ENCODE measurements at places on chromosomes 13 and 19.

GRCh38 chr13:75647126-75647784 lies 11.1 kb downstream of the LMO7 start:
- DNase-seq, result no peak

DNA sequence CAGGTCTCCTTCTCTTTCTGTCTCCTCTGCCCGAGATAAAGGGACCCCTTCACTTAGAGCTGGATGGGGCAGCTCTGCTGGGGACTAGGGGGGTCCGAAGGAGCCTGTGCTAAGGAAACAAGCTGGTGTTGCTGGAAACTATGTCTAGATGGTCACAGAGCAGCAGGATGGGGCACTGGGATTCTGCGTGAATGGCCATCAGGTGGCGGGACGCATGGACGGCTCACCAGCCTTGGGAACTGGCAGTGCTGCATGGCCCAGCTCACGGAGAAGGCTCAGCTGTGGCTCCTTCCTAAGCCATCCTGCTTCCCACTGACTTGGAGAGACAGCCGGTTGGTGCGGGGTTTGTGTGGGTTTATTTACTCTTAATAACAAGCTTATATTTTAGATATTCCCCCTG lies 411.8 kb downstream of the ZNF536 start:
- peak; percentile 2 for DNase-seq

- peak; percentile 35 for DNase-seq
Measured at GRCh38 chr19:54470991-54471782, 1.9 kb downstream of the CDC42EP5 start.

DNA sequence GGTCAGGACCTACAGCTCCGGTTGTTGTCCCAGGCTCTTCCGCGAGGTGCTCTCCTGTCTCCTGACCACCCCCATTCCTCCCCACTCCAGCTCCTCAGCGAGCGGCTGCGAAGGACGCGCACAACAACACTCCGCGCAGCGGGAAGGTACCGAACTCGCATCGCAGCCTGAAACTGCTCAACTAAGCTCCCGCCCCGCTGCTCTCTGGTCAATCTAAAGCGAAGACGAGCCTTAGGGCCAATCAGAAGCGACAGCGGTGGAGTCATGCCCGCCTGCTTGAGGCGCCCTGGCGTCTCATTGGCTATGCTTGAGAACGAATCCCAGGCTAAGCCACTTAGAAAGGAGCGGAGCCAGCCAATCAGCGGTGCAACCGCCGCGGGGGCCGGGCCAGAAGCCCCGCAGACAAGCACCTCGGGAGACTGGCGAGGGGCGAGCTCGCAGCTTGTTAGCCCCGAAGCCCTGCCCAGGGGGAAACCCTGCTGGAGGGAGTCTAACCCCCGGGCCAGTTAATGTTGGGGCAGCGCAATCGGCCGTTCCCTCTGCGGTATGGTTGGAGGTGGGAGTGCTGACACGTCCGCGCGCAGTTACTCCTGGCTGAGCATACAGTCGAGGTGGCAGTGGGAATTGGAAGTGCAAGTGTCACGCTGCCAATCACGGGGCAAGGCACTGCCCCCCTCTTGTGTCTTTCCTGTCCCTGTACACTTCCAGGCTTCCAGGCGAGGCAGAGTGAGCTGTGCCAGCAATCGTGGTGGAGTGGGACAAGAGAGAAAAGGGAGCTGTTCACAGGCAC lies 1.9 kb upstream of the ZBTB32 start:
- DNase-seq, result peak; percentile 96

DNA sequence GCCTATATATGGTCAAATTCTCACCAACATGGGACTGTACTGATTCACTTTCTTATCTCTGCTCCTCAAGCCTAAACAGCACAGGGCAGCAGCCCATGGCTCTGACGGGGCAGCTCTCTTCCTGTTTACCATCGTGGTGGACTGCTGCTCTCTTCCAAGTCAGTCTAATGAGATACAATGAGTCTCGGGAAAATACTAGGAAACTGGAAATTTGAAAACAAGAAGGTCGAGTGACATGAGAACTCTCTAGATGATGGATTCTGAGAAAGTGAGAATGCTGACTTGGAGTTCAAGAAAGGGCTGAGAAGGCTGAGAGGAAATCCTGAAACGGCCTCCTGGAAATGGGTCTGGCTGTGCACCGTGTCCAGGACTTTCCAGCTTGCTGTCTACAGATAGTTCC lies 122.8 kb upstream of the ARGLU1 start:
- DNase-seq, result no peak

DNA sequence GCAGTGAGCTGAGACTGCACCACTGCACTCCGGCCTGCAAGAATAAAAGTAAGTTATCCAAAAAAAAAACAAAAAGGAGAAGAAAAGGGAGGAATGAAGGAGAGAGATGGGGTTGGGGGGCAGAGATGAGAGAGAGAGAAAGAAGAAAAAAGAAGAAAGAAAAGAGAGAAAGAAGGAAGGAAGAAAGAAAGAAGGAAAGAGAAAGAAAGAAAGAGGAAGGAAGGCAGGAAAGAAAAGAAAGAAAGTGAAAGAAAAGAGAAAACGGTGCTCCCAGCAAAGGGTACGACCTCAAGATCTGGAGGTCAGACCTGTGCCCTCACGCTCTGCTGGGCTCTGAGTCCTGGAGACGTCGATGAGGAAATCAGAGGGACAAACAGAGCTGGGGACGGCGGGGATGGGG lies 3.7 kb downstream of the A1BG start:
- DNase-seq, result no peak

DNA sequence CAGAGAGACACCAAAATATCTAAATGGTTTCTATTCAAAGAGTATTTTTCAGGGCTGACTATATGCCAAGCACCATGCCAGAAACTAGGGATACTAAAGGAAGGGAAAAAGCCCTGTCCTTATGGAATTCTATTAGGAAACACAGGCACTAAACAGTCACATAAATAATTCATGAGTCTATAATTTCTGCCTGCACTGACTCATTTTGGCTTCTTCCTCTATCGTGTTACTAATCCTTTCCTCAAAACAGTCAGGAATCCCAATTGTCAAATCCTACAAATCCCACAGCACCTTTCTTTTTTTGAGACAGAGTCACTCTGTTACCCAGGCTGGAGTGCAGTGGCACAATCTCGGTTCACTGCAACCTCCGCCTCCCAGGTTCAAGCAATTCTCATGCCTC lies 29.2 kb downstream of the XPO4 start:
- peak; percentile 48 for DNase-seq

GRCh38 chr19:3450796-3451411 lies 29.4 kb downstream of the SMIM24 start:
- DNase-seq, result peak; percentile 89

DNA sequence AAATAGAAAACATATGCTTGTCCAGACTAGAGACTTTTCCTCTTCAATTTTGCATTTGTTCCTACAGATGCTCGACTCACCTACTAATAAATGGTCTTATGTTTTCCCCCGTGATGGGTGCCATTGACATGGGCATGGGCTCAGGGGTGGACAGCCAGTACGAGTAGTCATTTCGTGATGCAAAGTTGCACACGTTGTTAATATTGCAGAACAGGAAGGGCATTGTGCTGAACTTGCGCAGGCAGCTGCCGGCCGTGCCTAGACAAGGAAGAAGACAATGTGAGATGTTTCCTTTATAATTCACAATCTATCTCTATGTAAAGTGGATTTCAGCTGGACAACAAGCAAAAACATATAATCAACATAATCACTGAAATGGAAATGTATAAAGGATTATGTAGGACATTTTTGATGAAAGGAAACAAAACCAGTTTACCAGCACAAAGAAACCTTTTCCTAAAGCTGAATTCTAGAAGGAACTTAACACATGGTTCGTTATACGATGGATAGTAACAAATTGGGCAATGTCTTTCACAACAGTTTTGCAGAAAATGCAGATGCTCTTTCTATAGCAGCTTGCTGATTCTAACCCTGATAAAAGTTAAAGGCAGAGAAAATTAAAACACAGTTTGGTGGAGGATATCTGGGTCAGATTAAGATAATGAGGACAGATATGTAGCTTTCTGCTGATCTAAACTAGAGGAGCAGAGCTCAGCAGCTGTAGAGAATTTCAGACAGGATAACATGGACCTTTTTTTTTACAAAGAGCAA lies 145.7 kb downstream of the COL4A1 start:
- DNase-seq, result no peak

GRCh38 chr13:34720618-34721017 lies 221.5 kb upstream of the NBEA start:
- no peak for DNase-seq

GRCh38 chr19:19997656-19998268 lies 41.5 kb downstream of the ZNF682 start:
- DNase-seq, result peak; percentile 16

GRCh38 chr19:10292789-10293636 lies 3.3 kb downstream of the ICAM5 start:
- peak; percentile 29 for DNase-seq

GRCh38 chr13:85314686-85315085 lies 484.5 kb downstream of the SLITRK6 start:
- no peak for DNase-seq

- DNase-seq, result no peak
Measured at GRCh38 chr13:33092073-33092987, 76.1 kb downstream of the KL start.

- peak; percentile 92 for DNase-seq
Measured at GRCh38 chr13:44436589-44437337, 63.1 kb downstream of the SERP2 start.

- DNase-seq, result no peak
Measured at GRCh38 chr19:16378291-16378889, 53.8 kb downstream of the KLF2 start.

DNA sequence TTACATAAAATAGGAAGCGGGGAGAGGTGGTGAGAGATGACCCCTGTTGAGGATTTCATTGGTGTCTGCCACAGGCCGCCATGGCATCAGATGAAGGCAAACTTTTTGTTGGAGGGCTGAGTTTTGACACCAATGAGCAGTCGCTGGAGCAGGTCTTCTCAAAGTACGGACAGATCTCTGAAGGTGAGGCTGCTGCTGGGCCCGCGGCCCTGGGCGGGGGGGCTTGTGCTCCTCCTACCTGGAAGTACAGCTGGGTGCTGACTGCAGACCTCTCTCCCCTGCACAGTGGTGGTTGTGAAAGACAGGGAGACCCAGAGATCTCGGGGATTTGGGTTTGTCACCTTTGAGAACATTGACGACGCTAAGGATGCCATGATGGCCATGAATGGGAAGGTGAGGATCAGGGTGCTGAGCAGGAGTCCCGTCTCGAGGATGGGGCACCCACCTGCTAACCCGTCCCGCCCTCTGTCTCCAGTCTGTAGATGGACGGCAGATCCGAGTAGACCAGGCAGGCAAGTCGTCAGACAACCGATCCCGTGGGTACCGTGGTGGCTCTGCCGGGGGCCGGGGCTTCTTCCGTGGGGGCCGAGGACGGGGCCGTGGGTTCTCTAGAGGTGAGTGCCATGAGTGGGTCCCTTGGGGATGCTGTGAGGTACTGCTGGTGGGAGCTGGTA lies 1.9 kb downstream of the CIRBP start:
- DNase-seq, result no peak

DNA sequence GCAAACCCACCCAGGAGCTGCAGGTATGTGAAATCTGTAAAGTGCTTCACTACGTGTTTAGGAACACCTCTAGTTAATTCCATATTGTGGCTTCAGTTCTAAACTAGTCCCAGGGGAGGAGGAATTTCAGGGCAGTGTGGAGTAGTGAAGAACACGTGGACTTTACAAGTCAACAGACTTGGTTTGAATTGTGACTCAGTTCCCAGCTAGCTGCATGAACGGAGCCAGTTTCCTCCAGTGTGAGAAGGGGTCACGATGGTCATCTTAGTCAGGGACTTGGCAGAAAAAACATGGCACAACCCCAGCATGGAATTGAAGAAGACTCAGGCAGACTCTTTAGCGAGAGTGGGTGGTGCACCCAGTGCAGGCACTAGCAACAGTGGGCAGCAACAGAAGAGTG lies 175.7 kb upstream of the UBL3 start:
- peak; percentile 83 for DNase-seq

DNA sequence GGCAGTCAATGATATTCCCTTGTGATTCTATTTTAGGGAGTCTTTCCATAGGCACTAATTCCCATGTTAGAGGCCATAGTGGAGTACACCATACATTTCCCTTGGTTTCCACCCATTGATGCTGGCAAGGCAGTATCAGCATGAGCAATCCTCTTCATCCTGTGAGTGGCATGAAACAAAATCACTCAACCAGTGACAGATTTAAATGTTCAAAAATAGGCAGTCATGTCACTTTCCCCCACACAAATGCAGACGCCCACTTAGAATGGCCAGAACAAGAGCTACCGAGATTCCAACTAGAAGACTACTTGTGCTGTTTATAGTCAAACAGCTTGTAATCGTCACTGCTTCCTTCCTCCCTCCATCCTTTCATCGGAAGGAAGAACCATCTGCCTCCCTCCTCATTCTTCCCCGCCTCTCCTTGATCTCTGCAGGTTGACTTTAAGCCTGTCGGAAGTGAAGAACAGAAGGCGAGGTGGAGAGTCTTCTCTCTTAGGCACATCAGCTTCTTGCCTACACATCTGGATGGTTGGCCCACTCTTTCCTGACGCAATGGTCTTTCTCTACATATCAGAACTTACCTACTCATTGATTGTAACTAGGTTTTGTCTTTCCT lies 22.6 kb downstream of the RASL11A start:
- no peak for DNase-seq

- DNase-seq, result no peak
Measured at GRCh38 chr19:54677217-54677616, 14.4 kb downstream of the LILRB4 start.

DNA sequence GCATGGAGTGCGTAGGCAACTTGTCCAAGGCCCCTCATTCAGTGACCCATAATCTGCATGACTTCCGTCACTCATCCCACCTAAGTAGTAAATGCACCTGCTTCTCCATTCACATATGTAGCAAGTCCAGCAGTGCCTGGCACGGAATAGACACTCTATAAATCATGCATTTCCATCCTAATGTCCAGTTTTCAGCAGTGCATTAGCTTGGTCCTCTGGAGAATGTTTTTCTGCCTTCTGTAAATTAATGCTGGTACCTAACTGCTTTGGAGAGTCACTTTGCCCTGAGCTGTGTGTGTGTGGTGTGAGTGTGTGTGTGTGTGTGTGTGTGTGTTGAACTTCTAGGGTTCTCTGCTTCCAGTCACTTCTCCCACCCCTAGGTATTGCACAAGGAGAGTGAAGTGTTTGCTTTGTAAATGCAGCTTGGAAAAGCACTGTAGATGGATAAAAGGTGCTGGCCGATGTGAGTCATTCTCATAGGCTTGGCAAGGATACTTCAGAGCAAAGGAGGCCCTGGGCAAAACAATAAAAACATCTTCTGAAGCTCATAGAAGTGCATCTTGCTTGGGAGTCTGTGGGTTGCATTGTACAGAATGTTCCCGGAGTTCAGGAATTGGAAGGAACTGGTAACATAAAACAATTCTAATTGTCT lies 181.8 kb downstream of the KATNAL1 start:
- peak; percentile 73 for DNase-seq
